ENCODE measurements at places on chromosomes 16 and 17. TPM values are rescaled to one million over a fixed set of nuclear protein-coding genes. Genes with fewer than 3 reads are reported as not detected.

Gene SPATA32
- not detected for total RNA-seq

Gene DNAAF8
- total RNA-seq: 1.3 TPM

Gene DPH1
- 17.4 TPM for total RNA-seq

Gene MT4
- total RNA-seq: not detected

Gene GINS2
- total RNA-seq: 6.9 TPM

Gene SPN
- 0.85 TPM for total RNA-seq

Gene USP6
- total RNA-seq: 0.85 TPM

Gene HSD17B1
- total RNA-seq: 1.5 TPM

Gene TPSD1
- total RNA-seq: 1.1 TPM

Gene AATK
- total RNA-seq: 7.6 TPM

DNA sequence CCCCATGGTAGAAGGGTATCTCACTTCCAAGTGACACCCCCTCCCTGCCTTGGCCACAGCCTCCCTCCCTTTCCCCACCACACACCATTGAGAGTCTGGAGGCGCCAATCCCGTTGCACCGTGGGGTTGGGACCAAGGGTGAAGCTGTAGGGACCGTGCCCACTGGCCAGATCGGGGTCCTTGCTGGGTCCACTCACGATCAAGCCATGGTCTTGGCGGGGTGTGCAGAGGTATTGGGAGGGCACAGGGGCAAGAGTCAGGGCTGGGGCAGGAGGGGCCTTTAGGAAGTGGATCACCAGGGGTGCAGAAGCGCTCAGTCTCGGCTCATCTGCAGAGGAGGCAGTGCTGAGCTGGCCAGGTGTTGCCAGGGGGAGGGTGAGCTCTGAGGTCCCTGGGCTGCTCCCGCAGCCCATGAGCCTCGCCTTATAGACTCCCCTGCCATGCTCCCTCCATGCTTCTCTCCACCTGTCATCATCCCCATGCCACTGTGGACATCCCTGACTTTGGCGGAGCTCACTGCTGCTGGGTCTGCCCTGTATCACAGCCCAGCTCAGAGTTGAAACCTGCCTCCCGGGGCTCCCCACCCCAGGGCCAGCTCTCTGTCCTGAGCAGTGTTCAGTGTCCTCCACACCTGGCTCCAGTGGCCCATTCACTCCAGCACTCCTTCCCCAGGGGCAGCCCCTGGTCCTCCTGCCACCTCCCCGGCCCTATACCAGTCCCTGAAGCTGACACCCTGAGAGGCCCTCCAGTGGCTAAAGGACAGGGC is 8.3 kb downstream of the CDH16 start:
- no peak for DNase-seq

GRCh38 chr16:53565296-53565863 is 62.4 kb upstream of the AKTIP start:
- DNase-seq: no peak

GRCh38 chr16:57017251-57017650 is 27.9 kb downstream of the NLRC5 start:
- no peak for DNase-seq

GRCh38 chr17:37519251-37519985 is 29.7 kb downstream of the DUSP14 start:
- no peak for DNase-seq

GRCh38 chr17:79089720-79090442 is 15.3 kb downstream of the ENGASE start:
- no peak for DNase-seq

- DNase-seq: no peak
Measured at GRCh38 chr17:67221062-67221998, 23.7 kb downstream of the HELZ start.

GRCh38 chr17:67500261-67500660 is 123.2 kb downstream of the PITPNC1 start:
- DNase-seq: no peak

DNA sequence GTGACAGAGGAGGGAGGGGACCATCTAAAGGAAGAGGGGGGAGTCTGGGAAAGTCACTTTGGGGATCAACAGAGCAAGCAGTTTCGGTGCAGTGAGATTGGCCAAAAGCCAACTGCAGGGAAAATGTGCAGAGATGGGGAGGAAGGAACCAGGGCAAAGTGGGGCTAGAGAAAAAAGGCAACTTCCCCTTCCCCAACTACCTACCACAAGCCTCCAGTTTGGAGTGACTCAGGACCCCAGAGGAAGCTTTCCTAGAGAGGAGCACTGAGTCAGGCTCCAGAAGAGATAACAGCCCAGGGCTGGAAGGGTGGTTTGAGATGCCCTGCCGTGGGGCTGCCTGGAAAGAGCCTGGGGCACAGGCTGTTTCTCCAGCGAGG is 6.9 kb upstream of the CD300LD start:
- no peak for DNase-seq

GRCh38 chr17:43338886-43339516 is 59.8 kb upstream of the ARL4D start:
- no peak for DNase-seq

DNA sequence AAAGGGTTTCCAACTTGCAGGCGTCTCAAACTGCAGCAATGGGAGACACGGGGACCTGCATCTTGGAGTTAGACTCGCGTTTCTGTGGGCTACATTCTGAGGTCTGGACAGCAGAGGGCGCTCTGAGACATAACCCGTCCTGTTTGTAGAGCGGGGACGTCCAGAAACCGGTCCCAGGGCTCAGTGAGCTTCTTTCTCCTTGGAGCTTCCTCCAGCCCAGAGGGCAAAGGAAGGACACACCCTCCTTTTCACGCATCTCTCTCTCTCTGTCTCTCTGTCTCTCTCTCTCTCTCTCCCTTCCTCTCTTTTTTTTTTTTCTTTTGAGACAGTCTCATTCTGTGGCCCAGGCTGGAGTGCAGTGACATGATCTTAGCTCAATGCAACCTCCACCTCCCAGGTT is 19.8 kb downstream of the COX4I1 start:
- DNase-seq: peak; percentile 32

DNA sequence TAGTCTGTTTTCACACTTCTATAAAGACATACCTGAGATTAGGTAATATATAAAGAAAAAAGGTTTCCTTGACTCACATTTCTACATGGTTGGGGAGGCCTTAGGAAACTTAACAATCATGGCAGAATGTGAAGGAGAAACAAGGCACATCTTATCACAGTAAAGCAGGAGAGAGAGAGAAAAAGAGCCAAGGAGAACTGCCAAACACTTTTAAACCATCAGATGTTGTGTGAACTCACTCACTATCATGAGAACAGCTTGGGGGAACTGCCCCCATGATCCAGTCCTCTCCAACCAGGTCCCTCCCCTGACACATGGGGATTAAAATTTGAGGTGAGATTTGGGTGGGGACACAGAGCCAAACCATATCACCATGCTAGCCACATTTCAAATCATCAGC is 547.9 kb downstream of the CDH13 start:
- DNase-seq: no peak

- DNase-seq: no peak
Measured at GRCh38 chr16:7624871-7625766, 292.5 kb downstream of the RBFOX1 start.

GRCh38 chr16:22192261-22193062 is 13.6 kb upstream of the EEF2K start:
- peak; percentile 73 for DNase-seq

- DNase-seq: no peak
Measured at GRCh38 chr17:28112606-28113005, 70.1 kb downstream of the NLK start.

DNA sequence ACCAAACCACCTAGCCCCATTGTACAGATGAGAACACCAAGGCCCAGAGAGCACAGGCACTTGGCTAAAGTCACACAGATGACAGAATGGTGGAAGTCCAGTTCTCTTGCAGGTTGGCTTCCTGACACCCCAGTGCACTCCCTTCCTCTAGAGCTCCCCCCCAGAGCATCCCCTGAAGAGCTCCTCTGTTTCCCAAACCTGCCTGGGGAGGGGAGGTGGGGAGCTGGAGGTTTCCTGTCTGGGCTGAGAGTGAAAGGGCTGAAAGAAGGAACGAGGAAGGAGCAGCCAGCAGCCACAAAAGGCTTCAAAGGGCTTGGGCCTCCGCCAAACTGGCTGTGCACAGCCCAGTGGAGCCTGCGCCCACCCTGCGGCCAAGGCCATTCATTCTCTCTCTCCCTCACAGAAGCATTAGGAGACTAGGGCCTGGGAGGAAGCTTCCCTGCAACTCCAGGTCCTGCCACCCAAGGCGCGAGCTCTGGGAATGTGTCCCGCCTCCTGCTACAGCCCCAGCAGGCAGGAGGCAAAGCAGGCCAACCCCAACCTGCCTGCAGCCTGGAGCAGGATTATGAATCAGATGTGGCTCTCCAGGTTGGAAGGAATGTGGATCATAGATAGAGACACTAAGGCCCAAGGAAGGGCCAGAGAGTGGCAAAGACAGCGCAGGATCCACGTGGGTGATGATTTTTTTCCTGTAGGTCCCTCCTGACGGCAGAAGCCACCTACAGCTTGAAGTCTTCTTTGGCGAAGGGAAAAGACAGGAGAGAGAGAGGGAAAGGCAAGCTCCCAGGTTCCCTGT is 913 bp downstream of the SLC13A5 start:
- no peak for DNase-seq

- no peak for DNase-seq
Measured at GRCh38 chr16:77414752-77415231, 20.0 kb downstream of the ADAMTS18 start.

GRCh38 chr17:65060631-65061254 is 4.2 kb upstream of the GNA13 start:
- DNase-seq: no peak

GRCh38 chr17:50139950-50140885 is 10.3 kb upstream of the SAMD14 start:
- no peak for DNase-seq

DNA sequence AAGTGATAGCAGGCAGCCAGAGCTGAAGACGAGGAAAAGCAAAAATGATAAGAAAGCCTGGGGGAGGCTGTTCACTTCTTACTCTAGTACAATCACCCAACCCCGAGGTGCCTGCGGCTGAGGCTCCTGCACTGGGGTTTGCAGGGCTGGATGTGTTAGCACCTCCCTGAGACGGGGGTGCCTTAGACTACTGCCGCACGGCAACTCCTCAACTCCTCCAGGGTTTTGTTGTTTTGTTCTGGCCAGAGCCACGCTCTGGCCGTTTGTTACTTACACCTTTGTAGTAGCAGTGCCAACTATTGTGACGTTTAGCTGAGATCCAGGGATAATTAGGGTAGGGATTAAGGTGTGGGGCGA is 51.5 kb downstream of the LDHD start:
- no peak for DNase-seq

DNA sequence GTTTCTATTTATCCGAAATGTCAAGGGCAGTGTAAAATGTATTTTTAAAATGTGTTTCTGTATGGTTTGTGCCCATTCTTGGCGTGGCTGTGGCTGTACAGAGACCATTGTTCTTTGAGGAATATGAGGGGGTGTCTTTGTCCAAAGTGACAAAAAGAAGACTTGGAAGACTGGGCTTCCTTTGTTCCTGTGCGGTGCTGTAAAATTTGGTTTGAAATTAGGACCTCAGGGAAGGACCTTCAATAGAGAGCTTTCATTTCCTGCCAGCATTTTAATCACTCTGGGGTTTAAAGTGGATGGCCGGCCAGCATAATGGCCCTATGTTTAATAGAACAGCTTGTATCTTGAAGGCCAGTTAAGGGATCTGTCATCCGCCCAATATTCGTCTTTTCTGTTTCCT is 190.1 kb upstream of the TBX2 start:
- no peak for DNase-seq

DNA sequence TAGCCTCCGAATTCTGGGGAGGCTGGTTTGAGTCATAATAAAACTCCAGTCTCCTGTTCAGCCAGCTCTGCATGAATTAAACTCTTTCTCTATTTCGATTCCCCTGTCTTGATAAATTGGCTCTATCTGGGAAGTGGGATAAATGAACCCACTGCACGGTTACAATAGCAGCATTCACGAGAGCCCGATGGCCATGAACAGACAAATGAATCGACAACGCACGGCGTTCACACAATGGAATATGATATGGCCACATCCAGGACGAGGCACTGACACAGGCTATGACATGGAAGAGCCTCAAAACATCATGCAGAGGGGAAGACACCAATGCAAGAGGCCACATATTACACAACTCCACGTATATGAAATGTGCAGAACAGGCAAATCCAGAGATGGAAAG is 5.6 kb upstream of the CARD14 start:
- DNase-seq: no peak

GRCh38 chr16:81599034-81599744 is 154.6 kb downstream of the CMIP start:
- DNase-seq: no peak

- peak; percentile 47 for DNase-seq
Measured at GRCh38 chr17:51371732-51372151, 111.4 kb downstream of the UTP18 start.

DNA sequence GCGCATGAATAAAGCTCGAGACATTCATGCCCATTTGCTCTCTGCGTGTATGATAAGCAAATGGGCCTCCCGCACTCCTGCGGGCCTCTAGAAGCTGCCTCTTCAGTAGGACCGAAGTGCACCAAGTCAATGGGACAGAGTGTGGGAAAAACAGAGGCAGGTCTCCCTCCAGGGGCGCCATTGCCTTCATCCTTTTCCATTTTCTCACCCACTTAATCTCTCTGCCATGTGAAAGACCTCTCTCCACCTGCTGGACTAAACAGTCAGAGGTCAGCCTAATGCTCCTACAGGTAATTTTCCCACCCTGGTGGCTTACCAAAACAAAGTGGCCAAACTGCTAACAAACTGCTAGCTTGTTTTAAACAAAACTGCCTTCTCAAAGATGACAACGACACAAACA is 210.9 kb downstream of the ZFHX3 start:
- DNase-seq: no peak

GRCh38 chr16:63714876-63715275 is 1407.0 kb downstream of the CDH11 start:
- DNase-seq: no peak

- no peak for DNase-seq
Measured at GRCh38 chr17:78390241-78391050, 12.0 kb downstream of the PGS1 start.

- DNase-seq: no peak
Measured at GRCh38 chr17:16989230-16989952, 17.5 kb upstream of the TNFRSF13B start.

- no peak for DNase-seq
Measured at GRCh38 chr16:65702707-65703402, 581.0 kb upstream of the CDH11 start.

- DNase-seq: no peak
Measured at GRCh38 chr17:13931800-13932460, 137.4 kb upstream of the COX10 start.

All from urinary bladder (tissue), 4 donors.